Effector memory CD4-positive, alpha-beta T cell (primary cell): ENCODE measurements at places on chromosomes 1 and 21.

GRCh38 chr1:14270821-14271220 is 327.7 kb upstream of the KAZN start:
- DNase-seq: no peak

GRCh38 chr1:106676021-106676420 is 380.5 kb upstream of the PRMT6 start:
- DNase-seq: no peak

- no peak for DNase-seq
These were observed 29.0 kb downstream of the SPEN start for GRCh38 chr1:15876357-15877055.

GRCh38 chr1:157198619-157199420 is 60.6 kb upstream of the ETV3 start:
- DNase-seq: no peak

DNA sequence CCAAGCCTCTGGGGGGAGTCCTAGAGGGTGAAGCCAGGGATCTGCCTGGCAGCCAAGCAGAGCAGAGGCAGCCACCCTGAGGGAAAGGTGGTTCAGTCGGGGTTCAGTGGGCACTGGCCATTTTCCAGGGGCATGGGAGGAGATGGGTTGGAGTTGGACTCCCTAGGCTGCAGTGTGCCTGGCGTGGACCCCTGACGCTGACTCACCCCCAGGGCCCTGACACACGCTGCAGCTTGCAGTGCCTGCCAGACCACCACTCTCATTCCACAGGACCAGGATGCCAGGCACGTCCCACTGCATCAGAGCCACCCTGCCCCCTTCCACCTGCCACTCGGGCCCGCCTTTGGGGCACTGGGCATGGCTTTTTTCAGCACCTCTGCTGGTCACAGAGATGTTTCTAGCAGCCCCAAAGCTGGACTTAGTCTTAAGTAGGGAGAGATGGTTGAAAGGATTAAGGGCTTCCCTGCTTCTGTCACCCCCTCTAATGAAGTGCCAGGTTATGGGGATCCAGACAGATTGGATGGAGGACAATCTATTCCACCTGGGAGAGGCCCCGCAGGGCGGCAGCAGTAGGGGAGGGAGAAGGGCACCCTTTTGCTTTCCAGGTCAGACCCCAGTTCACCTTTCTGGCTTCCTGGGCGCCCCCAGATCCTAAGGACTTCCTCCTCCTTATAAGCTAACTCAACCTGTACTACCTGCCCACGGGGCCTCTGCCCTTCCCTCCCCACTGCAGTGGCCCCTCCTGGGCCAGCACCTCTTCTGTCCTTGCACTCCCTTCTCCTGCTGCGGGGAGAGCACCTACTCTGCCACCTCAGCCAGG is 1.6 kb downstream of the SYT2 start:
- no peak for DNase-seq
